ENCODE measurements at places on chromosomes 6 and 20.

GRCh38 chr20:58131151-58131550 is 97.3 kb downstream of the ANKRD60 start:
- no peak for DNase-seq

- no peak for DNase-seq
These were observed 235.9 kb downstream of the BTBD3 start for GRCh38 chr20:12153628-12154027.

- no peak for DNase-seq
These were observed 25.3 kb upstream of the CCND3 start for GRCh38 chr6:41966961-41967311.

- no peak for DNase-seq
These were observed 122.3 kb downstream of the ZFAND3 start for GRCh38 chr6:37941871-37942270.

DNA sequence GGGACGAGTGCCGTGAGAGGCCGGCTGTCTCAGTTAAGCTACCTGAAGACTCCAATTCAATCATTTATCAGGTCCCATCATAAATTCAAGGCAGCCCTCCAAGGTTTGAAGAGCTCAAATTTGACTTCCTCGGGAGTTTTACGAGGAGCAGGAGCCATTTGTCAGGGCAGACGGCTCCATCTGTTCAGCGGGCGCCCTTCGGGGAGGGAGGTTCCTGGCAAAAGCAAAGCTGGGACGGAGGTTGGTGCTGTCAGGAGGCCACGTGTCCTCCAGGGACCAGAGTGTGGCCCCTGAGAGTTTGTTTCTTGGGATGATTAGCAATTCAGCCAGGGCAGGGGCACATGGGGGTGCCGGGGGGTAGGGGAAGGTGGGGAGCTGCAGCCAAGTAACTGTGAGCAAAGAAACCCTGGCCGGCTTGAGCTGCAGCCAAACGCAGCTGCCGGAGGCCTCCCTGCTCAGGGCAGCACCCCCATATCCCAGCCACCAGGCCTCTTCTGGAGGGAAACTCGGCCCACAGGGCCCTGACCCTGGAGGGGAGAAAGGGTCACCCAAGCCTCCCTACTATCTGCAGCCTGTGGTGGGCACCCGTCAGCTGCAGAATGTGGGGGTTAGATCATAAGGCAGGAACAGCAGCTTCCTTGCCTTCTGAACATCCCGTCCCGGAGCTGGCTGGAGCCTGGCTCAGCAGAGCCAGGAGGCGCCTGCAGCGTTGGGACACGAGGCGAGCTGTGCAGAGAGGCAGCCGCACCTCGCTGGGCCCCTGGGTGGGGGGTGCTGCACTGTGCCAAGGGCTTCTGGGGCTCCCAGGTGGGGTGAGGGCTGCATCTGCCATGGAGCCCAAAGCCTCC is 63.6 kb upstream of the GATA5 start:
- peak; percentile 27 for DNase-seq

GRCh38 chr6:88512951-88513350 is 346.8 kb upstream of the CNR1 start:
- DNase-seq = no peak

- DNase-seq = no peak
These were observed 118.6 kb downstream of the EDN1 start for GRCh38 chr6:12408752-12409151.

GRCh38 chr6:170212956-170213636 is 77.8 kb downstream of the DLL1 start:
- DNase-seq = no peak

DNA sequence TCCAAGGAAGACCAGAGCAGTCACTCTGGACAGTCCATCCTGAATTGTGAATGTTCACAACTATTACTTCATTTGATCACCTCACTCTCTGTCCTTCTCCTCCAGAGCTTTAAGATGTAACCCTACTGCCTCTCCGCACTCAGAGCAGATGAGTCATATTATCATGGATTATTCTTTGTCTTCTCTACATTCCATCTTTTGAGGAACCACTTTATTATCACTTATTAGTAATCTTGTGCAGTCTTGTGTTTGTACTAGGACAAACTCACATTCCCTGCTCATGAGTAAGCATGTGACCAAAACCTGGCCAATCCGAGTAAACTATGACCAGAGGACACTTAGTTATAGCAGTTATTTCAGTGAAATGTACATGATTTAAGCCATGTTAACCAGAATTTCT is 401.5 kb upstream of the ADGRB3 start:
- no peak for DNase-seq

DNA sequence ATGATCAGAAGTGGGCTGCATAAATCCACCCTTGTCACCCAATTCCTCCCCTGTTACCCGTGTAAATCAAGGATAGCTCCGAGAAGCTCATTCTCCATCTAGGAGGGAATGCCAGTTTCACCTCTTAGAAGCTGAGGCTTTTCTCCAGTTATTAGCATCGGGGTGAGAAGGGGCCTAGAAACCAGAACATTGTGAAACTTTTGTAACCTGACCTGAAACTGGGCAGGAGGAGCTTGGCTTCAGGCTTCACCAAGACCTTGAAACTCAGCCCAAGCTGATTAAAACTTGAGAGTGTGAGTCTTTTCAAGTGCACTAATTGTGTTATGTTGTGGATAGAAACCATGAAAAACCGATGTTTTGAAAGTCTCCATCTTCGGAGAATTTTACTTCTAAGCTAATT is 103.1 kb downstream of the BMP2 start:
- DNase-seq = no peak

DNA sequence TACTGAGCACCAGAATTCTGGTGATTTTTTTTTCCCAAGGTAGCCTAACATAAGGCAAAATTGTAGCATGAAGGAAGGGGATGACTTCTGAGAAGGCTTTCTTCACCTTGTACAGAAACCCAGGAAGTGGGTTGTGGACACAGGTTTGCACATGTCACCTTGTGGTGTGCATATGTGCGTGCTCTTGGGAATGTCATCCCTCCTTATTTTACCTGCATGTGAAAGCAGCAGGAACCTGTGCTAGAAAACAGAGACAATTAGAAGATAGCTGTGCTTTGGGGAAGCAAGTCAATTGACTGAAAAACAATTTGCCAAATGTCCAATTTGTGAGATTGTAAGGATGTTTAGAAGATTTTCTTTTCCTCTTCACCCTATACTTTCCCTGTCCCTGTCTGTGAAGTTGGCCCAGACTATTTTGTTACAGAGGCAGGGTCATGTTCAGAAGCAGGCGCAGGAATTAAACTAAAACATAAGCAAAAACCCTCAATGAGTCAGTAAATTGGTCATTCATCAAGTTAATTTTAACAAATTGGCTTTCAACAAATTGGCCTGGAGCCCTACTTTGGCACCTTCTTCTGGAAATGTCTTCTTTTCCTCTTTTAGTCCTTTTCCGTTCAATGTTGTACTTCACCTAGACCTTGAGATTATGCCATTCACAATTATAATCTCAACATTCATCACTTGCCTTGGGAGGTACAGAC is 261.2 kb downstream of the ADGB start:
- no peak for DNase-seq

DNA sequence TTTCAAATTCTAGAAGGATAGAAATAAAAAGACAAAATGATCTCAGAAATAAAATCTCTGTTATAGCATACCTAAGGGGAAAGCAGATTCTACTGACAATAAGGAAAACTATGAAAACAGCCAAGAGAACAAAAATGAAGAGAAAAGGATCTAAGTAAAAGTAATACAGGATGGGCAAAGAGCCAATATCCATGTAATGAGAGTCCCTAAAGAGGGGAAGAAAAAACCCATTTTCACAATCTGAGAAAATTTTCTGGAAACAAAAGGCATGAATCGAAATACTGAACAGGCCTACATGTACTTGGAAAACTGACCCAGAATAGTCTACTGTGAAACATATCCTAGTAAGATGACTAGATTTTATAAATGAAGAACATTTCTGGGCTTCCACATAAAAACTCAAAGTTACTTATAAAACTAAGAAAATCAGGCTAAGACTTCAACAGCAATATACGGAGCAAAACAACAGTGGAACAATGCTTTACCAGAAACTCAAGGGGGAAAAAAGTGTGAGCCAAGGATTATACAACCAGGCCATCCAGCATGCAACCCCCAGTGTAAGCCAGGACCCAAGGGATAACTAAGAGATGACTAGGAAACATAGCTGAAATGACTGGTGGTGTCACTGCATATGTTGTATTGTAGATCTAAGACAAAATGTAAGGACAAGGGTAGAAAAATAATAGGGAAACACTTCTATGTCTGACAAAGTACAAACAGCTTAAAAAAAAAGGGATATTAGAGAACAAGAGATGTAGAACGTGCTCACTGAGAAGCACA is 10.2 kb downstream of the NAPB start:
- DNase-seq = no peak

DNA sequence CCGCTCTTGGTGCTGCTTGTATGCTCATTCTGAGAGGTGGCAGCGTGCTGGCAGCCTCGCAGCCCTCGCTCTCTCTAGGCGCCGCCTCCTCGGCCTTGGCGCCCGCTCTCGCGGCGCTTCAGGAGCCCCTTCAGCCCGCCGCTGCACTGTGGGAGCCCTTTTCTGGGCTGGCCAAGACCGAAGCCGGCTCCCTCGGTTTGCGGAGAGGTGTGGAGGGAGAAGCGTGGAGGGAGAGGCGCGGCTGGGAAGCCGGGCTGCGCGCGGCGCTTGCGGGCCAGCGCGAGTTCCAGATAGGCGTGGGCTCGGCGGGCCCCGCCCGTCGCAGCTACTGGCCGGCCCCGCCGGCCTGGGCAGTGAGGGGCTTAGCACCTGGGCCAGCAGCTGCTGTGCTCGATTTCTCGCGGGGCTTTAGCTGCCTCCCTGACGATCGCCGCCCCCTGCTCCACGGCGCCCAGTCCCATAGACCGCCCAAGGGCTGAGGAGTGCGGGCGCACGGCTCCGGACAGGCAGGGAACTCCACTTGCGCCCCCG is 19.5 kb upstream of the FAM8A1 start:
- DNase-seq = no peak

DNA sequence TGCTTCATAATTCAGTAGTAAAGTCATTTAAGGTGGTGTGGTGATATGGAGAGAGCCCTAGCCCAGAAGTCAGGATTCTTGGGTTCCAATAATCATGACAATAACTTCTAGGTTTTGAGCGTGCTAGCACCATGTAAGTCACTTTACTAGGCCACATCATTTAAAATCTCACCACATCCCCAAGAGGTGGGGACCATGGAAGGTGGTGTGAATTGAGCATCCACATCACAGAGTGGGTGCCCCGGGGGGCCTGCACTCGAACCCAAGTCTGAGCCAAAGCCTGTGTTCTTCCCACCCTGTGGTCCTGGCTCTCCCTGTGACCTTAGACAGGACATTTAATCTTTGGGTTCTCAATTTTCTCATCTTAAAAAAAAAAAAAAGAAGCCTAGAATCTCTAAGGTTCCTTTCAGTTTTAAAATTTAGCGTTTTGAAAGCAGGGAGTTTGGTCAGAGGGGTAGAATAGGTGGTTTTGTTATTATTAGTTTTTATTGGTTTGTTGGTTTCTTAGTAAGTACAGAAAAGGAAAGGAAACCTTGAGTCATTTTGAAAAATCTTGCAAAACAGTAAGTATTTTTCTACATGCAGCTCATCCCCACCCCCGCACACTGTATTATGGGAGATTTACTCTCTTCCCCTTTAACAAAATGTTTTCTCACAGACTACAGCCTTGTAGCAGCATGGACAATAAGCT is 26.4 kb downstream of the ARMC2 start:
- DNase-seq = no peak

GRCh38 chr20:4880051-4880450 is 121.3 kb downstream of the SLC23A2 start:
- no peak for DNase-seq

- no peak for DNase-seq
These were observed 3.1 kb downstream of the PBOV1 start for GRCh38 chr6:138215093-138215782.

GRCh38 chr6:106161311-106161874 is 75.3 kb downstream of the PRDM1 start:
- DNase-seq = no peak

- DNase-seq = no peak
These were observed 85.4 kb downstream of the NDUFAF5 start for GRCh38 chr20:13870170-13870748.

DNA sequence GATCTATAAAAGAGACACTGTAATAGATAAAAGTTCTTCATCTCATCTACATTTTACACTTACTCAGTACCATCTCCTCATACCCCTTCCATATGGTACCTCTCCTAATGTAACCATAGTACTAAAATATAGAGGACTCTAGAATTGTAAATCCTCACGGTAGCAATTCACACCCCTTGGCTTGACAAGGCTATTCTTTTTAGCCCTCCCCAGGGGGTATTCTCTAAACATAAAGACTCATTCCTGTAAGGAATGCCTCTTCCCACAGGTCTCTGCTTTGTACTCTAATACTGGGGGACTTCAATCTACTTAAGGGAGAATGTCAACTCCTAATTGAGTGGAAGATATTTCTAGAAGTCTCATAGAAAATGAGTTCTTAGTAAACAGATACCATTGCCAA is 85.9 kb downstream of the VIP start:
- no peak for DNase-seq

- DNase-seq = no peak
These were observed 414.6 kb downstream of the CDH26 start for GRCh38 chr20:60372822-60373221.

DNA sequence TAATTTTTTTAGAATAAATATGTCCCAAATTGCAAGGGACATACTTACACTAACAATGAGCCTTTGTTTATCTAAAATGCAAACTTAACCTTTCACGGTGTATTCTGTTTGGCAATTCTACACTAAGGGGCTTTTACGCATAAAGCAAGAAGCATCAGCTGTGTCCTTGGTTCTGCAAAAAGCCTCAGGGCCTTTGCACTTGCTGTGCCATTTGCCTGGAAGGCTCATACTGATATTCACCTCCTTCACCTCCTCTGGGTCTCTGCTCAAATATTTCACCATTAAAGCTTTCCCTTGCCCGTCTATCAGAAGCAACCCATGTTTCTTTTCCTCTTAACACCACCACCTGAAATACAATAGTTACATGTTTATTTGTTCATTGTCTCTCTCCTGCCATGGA is 8.9 kb upstream of the BMP7 start:
- no peak for DNase-seq

DNA sequence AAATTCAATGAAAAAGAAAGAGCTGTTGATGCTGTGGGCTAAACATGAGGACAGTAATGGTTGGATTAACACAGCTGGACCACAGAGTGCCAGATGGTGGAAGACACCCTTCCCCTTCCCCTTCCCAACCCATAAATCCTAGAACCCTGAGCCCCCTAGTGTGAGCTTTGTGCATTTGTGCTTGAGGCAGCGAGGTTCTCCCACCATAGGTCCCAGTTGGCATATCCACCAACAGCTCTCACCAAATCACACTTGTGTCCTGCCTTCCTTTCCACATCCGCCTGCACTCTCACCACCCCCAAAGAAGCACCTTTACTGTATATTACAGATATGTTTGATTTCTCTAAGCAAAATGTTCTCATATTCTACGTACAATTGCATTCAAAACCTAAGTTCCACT is 32.8 kb upstream of the HBS1L start:
- DNase-seq = peak; percentile 23

GRCh38 chr6:69422475-69422874 is 374.3 kb downstream of the LMBRD1 start:
- peak; percentile 1 for DNase-seq

DNA sequence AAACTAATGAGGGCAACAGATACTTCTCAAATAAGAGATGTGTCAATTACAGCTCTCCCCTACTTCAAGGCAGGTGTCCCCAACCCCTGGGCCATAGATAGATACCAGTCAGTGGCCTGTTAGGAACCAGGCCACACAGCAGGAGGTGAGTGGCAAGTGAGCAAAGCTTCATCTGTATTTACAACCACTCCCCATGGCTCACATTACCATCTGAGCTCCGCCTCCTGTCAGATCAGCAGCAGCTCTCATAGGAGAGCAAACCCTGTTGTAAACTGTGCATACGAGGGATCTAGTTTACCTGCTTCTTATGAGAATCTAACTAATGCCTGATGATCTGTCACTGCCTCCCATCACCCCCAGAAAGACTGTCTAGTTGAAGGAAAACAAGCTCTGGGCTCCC is 422.1 kb downstream of the GJA1 start:
- no peak for DNase-seq
